ENCODE measurements at places on chromosomes 5 and 9. TPM values are rescaled to one million over a fixed set of nuclear protein-coding genes. Genes with fewer than 3 reads are reported as not detected.

TMEM174 gene
- not detected for total RNA-seq

RNF180 gene
- not detected for total RNA-seq

HAUS6 gene
- total RNA-seq = 26.5 TPM

DBH gene
- not detected for total RNA-seq

TPM2 gene
- 9.2 TPM for total RNA-seq

KIF4B gene
- total RNA-seq = not detected

MIGA2 gene
- 36.5 TPM for total RNA-seq

SPATA31A6 gene
- not detected for total RNA-seq

SEMA5A gene
- 1.1 TPM for total RNA-seq

TRIM36 gene
- 0.45 TPM for total RNA-seq

GLRA1 gene
- total RNA-seq = not detected

TIMD4 gene
- 2.4 TPM for total RNA-seq

DNAJC25 gene
- total RNA-seq = 3.2 TPM

COL15A1 gene
- total RNA-seq = 0.30 TPM

EDIL3 gene
- total RNA-seq = not detected

MAN2A1 gene
- 32.6 TPM for total RNA-seq

SHOC1 gene
- not detected for total RNA-seq

INSL6 gene
- total RNA-seq = not detected

LHX6 gene
- total RNA-seq = not detected

PNPLA7 gene
- 4.5 TPM for total RNA-seq

IL3 gene
- 1.4 TPM for total RNA-seq

NR5A1 gene
- not detected for total RNA-seq

COQ4 gene
- 28.4 TPM for total RNA-seq

ADAMTS2 gene
- not detected for total RNA-seq

F2RL2 gene
- total RNA-seq = not detected

RANBP3L gene
- not detected for total RNA-seq

GADD45G gene
- 40.4 TPM for total RNA-seq

TRIP13 gene
- 28.8 TPM for total RNA-seq

Data from activated CD4-positive, alpha-beta memory T cell treated with anti-CD3 and anti-CD28 coated beads, Interleukin-2, amount 10 ng/mL, durations not matched to agents 7 days and 5 days (primary cell).